ENCODE measurements at places on chromosomes 2 and 18.

- DNase-seq: no peak
These were observed 34.9 kb downstream of the SUCLG1 start for GRCh38 chr2:84424152-84424551.

GRCh38 chr2:8144785-8145184 lies 537.1 kb upstream of the ID2 start:
- no peak for DNase-seq

DNA sequence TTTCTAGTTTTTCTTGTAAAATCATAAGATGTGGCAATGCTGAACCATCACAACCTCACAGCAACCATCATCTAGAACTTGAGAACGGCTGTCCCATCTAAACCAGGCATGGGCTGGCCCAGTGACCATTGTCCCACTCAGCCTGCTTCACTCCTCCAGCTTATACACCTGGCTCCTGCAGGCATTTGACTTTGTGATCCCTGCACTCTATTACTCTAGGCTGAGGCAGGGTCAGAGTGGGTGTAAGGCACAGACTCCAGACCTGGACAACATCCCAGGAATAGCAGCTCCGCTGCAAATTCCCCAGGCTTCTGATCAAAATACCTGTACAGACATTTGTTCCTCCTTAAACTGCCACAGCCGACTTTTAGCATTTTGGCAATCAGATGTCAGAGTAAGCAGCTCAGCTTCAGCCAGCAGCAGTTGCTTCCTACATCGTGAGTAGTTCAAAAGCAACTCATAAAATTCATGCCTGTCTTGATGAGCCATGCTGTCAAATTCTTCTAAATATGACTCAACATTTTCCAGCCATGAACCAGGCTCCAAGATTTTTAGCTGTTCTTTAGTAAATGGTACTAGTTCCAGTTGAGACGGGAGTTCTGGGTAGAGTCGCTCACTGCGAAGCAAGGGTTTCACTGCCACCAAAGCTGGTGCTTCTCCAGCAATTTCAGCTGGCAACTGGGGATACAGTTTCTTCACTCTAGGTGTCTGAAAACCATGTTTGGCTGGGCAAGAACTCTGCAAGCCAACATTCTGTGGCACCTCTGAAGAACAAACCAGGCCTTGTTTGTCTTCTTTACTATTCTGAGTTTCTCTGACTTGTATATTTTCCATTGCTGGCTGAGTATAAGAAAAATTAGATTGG lies 12.8 kb downstream of the EPG5 start:
- no peak for DNase-seq

- DNase-seq: no peak
These were observed 129.5 kb upstream of the PELI1 start for GRCh38 chr2:64273524-64274398.

- no peak for DNase-seq
These were observed 1303.2 kb upstream of the CELF4 start for GRCh38 chr18:38868757-38869156.

- DNase-seq: peak; percentile 71
These were observed 99.1 kb downstream of the PTGR3 start for GRCh38 chr18:75109819-75110218.

GRCh38 chr2:59025157-59025757 lies 784.1 kb upstream of the FANCL start:
- DNase-seq: no peak

GRCh38 chr2:10884574-10884975 lies 27.2 kb upstream of the KCNF1 start:
- no peak for DNase-seq

- no peak for DNase-seq
These were observed 100.1 kb downstream of the THADA start for GRCh38 chr2:43495727-43496126.

DNA sequence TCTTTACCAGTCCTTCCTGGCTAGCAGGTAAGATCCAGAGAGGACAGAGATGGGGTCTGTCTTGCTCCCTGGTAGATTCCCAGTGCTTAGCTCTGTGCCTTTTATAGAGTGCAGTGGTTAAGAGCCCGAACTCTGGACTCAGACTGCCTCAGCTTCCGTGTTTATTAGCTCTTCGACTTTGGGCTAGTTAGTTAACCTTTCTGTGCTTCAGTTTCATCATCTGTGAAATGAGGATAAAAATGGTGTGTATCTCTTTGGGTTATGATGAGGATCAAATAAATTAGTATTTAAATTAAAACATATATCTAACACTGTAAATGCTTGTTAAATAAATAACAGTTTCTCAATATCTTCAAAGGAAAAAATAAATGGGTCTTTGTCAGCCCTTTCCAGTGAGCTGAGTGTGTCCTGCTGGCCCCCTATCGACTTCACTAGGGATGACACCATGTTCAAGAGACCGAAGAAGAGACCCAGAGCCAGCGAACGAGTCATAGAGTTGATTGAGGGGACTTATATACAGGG lies 38.2 kb downstream of the CERS6 start:
- DNase-seq: no peak

GRCh38 chr2:12870692-12871091 lies 154.0 kb downstream of the TRIB2 start:
- no peak for DNase-seq

- no peak for DNase-seq
These were observed 58.3 kb upstream of the UPP2 start for GRCh38 chr2:158043181-158043948.

DNA sequence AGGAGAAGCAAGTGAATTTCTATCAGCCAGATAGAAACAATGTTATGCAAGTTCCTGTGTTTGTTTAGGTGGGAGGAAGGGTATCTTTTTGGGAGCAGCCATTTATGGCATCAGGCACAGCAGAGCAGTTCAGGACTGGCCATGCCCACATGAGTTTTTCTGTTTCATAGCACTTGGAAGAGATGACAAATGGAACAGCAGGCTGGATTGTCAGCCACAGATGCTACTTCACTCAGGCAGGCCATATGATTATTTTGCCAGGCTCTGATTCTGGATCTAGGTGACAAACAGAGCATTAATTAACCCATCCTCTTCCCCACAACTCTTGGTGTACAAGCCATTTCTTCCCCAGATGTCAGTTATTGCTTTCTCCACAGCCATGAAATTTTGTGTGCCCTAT lies 63.8 kb downstream of the GALNT13 start:
- no peak for DNase-seq

GRCh38 chr2:641872-642815 lies 35.1 kb downstream of the TMEM18 start:
- peak; percentile 70 for DNase-seq

DNA sequence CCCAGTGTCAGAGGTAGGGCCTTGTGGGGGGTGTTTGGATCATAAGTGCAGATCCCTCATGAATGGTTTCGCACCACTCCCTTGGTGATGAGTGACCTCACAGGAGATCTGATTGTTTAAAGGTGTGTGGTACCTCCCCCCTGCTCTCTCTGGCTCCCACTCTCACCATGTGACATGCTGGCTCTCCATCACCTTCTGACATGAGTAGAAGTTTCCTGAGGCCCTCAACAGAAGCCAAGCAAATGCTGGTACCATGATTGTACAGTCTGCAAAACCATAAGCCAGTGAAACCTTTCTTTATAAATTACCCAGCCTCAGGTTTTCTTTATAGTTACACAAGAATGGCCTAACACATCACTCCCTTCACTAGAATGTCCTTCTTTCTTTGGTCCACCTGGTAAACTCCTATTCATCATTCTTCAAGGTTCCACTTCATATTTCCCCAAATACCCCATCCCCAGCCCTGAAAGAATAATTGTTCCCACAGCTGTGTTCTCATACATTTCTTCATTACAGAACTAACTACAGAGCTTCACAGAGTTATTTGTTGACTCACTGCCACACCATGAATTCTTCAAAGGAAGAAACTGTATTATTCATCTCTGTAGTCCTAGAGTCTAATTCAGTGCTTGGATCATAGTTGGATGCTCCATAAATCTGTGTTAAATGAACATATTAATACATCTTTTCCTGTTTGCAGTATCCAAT lies 81.2 kb upstream of the STK17B start:
- DNase-seq: no peak

- DNase-seq: no peak
These were observed 21.0 kb upstream of the L3MBTL4 start for GRCh38 chr18:6435731-6436130.

- no peak for DNase-seq
These were observed 19.3 kb downstream of the CTAGE1 start for GRCh38 chr18:22398464-22398863.

DNA sequence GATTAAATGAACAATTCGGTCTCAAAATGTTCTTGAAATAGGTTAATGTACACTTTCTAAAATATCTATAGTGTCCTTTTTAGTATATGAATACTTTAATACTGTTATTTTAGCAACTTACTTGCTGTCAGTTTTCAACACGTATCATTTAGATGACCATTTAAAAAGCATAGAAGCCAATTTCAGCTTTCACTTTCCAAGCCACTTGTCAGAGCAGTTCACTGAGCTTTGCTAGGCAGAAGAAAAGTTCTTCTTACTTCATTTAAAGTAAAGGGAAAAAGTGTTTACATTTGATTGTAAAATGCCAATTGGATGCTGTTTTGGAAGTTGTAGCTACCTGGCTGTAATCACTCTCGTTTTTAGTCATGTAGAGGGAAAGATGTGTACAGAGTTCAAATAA lies 126.0 kb downstream of the KCNH7 start:
- no peak for DNase-seq

DNA sequence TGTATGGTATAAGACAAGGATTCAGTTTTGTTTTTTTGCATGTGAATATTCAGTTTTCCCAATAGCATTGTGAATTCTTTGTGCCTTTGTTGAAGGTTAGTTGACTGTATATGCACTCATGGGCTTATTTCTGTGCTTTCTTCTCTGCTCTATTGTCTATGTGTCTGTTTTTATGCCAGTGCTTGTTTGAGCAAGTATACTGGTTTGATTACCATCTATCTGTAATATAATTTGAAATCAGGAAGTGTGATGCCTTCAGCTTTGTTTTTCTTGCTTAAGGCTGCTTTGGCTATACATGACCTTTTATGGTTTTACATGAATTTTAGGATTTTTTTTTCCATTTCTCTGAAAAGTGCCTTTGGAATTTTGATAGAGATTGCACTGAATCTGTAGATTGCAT lies 23.5 kb downstream of the COLEC11 start:
- DNase-seq: no peak

DNA sequence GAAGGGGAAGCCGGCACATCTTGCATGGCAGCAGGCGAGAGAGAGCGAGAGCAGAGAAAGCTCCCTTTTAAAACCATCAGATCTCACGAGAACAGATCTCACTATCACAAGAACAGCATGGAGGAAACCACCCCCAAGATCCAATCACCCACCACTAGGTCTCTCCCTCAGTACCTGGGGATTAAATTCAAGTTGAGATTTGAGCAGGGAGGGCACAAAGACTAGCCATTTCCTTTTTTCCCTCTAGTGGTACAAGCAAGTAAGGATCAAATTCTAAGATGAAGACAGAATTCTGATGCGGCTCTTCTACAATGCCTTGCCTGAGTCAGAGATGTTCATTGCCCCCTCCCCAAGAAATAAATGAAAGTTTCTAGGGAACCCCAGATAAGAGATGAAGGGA lies 45.6 kb upstream of the ANKRD44 start:
- DNase-seq: no peak

All from osteocyte (in vitro differentiated cells).